ENCODE measurements at places on chromosomes 12 and 14.

DNA sequence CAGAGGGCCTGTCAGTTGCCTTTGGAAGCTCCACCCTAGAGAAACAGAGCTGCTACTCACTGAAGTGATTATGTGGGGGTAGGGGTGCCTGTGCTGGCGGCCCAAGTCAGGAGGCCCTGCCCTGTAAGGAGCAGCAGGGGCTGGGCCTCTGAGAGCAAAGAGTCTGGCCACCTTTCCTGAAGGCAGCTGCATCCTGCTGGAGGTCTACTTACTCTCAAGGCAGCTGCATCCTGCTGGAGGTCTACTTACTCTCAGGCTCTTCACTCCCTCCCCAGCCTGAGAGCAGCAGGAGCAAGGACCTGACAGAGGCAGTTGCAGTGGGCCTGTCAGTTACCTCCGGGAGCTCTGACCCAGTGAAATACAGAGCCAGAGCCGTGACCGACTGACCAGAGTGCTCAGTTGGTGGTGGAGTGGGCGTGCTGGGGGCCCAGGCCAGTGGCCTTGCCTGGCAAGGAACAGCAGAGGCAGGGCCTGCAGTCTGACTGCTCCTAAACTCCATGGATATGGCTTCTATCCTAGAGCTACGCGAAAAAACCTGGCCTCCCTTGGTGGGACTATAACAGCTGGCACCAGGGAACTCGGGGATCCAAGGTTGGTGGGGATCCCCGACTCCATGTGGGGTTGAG is 32.3 kb downstream of the RAD51B start:
- no peak overlapping the region for H3K27ac ChIP-seq
- H3K36me3 ChIP-seq, result no peaks in the 10 kb centered on the region
- no peak overlapping the region for H3K4me3 ChIP-seq
- no peaks in the 10 kb centered on the region for H3K27me3 ChIP-seq
- H3K4me1 ChIP-seq, result no peaks in the 10 kb centered on the region

- no peak overlapping the region for H3K27ac ChIP-seq
- DNase-seq, result peak; percentile 73
- no peaks in the 10 kb centered on the region for H3K36me3 ChIP-seq
- no peaks in the 10 kb centered on the region for H3K27me3 ChIP-seq
- H3K4me1 ChIP-seq, result no peaks in the 10 kb centered on the region
- H3K4me3 ChIP-seq, result no peak overlapping the region
Measured at GRCh38 chr14:52355016-52355431, 40.9 kb downstream of the PTGER2 start.

GRCh38 chr12:116266168-116266601 is 11.3 kb downstream of the MED13L start:
- H3K4me1 ChIP-seq, result peaks cover 79% of the 10 kb centered on the region
- H3K27ac ChIP-seq, result peak overlapping the region; percentile 68
- H3K4me3 ChIP-seq, result no peak overlapping the region
- no peak for DNase-seq

DNA sequence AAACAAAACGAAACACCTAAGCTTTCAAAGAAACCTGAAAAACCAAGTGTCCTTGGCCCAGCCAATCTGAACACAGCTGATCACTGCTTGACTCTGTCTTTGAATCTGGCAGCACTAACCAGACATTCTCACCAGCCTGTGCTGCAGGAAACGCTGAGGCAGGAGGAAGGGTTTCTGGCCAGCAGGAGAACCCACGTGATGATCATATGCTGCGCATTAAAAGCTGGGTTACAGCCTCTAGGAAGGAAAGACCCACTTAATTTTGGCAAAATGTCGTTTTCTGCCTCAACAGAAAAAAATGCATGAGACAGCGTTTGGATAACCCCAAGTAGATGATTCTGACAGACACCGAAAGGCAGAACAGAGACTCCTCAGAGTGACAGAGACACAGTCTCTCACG is 9.8 kb downstream of the APPL2 start:
- H3K27ac ChIP-seq, result no peak overlapping the region
- no peaks in the 10 kb centered on the region for H3K27me3 ChIP-seq
- H3K4me3 ChIP-seq, result no peak overlapping the region
- H3K4me1 ChIP-seq, result no peaks in the 10 kb centered on the region

DNA sequence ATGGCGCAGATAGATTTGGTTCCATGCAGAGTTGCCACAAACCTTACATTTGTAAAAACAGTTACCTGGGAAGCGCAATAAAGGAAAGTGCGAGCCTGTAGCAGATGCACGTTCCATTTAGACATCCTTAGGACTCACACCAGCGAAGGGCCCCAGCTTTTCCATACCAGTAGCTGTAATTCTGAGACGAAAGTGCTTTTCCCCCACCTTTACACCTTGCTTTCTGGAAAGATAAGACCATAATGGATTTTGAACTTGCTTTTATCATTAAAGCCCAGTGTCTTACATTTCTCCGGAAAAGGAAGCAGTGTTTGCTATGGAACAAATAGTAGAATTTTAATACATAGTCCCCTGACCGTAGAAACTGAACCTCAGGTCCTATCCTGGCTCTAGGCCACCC is 616 bp upstream of the CCDC77 start:
- H3K36me3 ChIP-seq, result peaks cover 5% of the 10 kb centered on the region
- H3K27ac ChIP-seq, result peak overlapping the region; percentile 34
- peaks cover 8% of the 10 kb centered on the region for H3K4me1 ChIP-seq
- DNase-seq, result no peak
- no peaks in the 10 kb centered on the region for H3K27me3 ChIP-seq
- peak overlapping the region; percentile 98 for H3K4me3 ChIP-seq

GRCh38 chr14:77593501-77593961 is 22.9 kb downstream of the SPTLC2 start:
- no peaks in the 10 kb centered on the region for H3K27me3 ChIP-seq
- no peak overlapping the region for H3K4me3 ChIP-seq
- no peak for DNase-seq
- H3K4me1 ChIP-seq, result no peaks in the 10 kb centered on the region
- no peak overlapping the region for H3K27ac ChIP-seq

- H3K27ac ChIP-seq, result no peak overlapping the region
- no peak for DNase-seq
- H3K36me3 ChIP-seq, result no peaks in the 10 kb centered on the region
- H3K4me1 ChIP-seq, result peaks cover 10% of the 10 kb centered on the region
Measured at GRCh38 chr14:103512701-103513611, 9.7 kb downstream of the CKB start.

- DNase-seq, result no peak
- no peaks in the 10 kb centered on the region for H3K4me1 ChIP-seq
- H3K36me3 ChIP-seq, result no peaks in the 10 kb centered on the region
- no peaks in the 10 kb centered on the region for H3K27me3 ChIP-seq
- no peak overlapping the region for H3K27ac ChIP-seq
Measured at GRCh38 chr12:15334225-15334624, 11.9 kb downstream of the PTPRO start.

DNA sequence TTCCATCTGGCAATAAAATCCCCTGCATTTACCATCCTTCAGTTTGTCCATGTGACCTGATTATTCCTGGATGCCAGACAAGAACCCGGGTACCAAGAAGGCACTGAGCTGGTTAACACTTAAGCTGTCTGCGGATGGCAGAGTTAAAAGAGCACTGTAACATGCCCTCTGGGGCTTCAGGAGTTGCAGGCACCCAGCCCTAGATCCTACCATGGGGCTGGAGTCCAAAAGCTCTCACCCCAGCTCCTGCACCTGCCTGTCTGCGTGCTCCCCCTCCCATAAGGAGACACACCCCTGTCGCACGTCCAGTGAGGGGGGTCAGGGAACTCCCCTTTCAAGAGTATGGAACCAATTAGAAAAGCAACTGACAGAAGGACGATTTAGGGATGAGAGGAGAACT is 14.6 kb upstream of the FBXO34 start:
- no peaks in the 10 kb centered on the region for H3K4me1 ChIP-seq
- H3K4me3 ChIP-seq, result no peak overlapping the region
- no peaks in the 10 kb centered on the region for H3K27me3 ChIP-seq

DNA sequence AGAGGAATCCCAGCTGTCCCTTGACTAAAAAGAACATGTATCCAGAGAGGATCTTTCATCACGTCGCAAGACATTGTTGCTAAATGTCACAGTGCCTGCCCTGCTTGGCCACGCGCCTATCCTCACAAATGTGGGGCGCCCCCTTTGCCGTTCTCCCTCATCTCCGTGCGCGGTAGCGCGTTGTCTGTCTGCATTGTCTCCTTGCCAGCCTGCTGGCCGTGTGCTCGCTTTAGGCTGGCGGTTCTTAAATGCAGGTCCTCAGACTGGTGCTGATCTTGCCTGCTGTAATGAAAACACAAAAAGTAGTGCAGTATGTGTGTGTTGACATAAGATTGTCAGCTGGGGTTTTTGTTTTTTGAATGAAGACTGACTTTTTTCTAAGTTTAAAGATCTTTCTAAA is 198.2 kb upstream of the RGS6 start:
- no peak for DNase-seq
- H3K4me3 ChIP-seq, result no peak overlapping the region
- H3K27me3 ChIP-seq, result no peaks in the 10 kb centered on the region
- H3K4me1 ChIP-seq, result no peaks in the 10 kb centered on the region
- no peak overlapping the region for H3K27ac ChIP-seq

DNA sequence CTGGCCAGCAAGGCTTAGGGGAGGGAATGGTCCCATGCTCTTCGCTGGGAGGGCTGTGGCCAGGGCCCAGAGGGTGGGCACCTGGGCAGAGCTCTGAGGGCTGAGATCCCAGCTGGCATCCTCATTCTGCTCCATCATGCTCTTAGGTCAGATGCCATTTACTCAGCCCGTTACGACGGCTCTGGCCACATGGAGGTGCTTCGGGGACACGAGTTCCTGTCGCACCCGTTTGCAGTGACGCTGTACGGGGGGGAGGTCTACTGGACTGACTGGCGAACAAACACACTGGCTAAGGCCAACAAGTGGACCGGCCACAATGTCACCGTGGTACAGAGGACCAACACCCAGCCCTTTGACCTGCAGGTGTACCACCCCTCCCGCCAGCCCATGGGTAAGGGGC is 30.8 kb upstream of the LRP1-AS start:
- no peaks in the 10 kb centered on the region for H3K27me3 ChIP-seq
- no peak overlapping the region for H3K4me3 ChIP-seq
- H3K36me3 ChIP-seq, result no peaks in the 10 kb centered on the region
- DNase-seq, result no peak

DNA sequence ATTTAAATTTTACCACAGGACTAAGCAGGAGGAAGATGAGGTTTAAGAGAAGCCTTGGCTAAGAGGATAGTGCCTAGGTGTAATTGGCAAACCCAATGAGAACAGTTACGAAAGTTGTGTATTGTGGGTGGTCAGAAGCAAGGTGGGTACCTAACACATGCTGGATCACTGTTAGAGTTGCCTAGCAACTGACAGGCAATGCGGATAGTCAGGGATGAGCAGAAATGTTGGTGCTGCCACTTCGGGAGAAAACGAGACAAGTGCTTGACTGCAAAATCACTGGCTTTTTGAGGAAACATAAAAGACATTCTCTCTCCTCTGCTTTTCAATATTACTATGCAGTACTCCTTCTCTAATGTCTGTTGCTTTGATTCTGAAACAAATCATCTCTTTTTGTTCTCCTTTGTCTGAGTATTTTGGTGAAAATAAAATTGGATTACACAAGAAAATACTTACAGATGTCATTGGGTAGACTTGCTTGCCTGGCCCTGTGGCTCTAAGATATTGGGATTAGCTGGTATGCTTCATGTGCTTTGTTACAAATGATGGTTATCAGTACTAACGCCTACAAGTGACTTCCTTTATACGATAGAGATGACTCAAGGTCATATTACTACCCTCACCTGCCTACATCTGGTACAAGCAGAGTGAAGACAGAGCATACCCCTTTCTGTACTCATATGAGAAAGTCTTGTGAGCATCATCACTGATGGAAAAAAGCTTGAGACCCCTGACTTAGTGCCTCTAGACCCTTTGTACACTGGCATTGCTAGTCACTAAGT is 48.0 kb downstream of the TDP1 start:
- no peaks in the 10 kb centered on the region for H3K27me3 ChIP-seq
- H3K36me3 ChIP-seq, result no peaks in the 10 kb centered on the region
- no peak overlapping the region for H3K27ac ChIP-seq
- DNase-seq, result no peak
- H3K4me3 ChIP-seq, result no peak overlapping the region

DNA sequence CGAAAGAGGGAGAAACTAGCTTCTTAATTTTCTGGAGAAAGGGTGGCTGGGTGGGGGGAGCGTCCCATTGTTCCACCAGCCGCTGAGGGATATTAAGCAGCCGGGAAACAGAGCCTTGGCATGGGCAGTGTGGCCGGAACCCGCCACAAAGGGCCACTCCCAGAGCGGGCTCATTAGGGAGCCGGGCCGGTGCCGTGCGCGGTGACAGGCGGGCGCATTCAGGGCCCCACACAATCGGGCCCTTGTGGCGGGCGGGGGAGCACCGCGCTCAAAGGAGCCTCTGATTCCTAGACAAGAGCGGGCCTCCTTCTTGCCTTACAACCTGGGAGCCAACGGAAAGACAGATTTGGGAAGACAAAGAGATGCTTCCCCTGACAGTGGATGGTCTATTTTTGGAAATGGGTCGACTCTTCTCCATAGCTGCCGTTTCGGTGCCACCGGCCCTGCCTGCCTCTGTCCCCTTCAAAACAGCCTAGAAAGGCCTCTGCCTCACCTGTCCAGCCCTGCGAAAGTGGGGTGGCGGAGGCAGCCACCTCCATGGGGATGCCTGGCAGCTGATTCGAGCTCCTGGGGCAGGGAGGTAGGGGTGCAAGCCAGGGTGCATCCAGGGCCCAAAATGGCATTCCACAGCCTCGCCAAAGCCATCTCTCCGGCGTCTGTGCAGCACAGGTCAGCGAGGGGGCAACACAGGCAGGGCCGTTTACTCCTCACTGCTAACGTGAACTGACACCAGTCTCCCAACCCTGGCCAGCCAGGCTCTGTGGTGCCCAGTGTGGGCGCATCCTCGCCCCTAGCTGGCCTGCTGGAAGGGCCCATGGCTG is 10.9 kb downstream of the CCDC85C start:
- peaks cover 87% of the 10 kb centered on the region for H3K4me1 ChIP-seq
- no peaks in the 10 kb centered on the region for H3K27me3 ChIP-seq
- H3K36me3 ChIP-seq, result no peaks in the 10 kb centered on the region

DNA sequence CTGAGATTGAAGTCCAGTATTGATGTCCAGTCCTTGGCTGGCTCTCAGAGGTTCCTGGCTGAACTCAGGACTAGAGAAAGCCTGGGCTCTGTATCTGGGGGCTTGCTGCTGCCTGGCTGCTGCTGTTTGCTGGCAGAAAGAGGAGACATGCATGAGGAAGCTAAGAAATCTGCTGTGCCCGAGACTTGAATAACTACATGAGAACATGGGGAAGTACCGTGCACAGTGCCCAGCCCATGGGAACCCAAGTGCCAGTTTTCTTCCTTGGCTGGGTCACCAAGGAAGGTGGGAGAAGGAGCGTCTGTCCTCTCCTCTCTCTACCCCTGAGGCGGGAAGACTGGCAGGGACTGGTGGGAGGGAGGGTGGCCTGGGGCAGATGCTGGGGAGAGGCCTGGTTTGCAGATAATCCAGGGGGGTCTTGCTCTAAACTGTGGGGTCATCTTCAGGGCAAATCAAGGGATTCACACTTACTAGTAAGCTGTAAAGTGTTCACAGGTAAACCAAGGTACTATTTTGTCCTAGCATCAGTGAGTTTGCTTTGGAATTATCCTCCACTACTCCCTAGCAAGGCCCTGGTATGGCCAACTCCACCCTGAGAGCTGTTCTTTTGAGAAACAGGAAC is 13.8 kb upstream of the ZFP36L1 start:
- H3K27ac ChIP-seq, result peak overlapping the region; percentile 23
- no peaks in the 10 kb centered on the region for H3K36me3 ChIP-seq
- DNase-seq, result no peak
- H3K4me1 ChIP-seq, result peaks cover 7% of the 10 kb centered on the region
- no peak overlapping the region for H3K4me3 ChIP-seq

- DNase-seq, result no peak
- peaks cover 3% of the 10 kb centered on the region for H3K4me1 ChIP-seq
- H3K36me3 ChIP-seq, result no peaks in the 10 kb centered on the region
- peaks cover 32% of the 10 kb centered on the region for H3K27me3 ChIP-seq
Measured at GRCh38 chr12:40222247-40222646, 2.5 kb upstream of the LRRK2 start.

- no peaks in the 10 kb centered on the region for H3K36me3 ChIP-seq
- H3K27me3 ChIP-seq, result no peaks in the 10 kb centered on the region
- DNase-seq, result no peak
- no peak overlapping the region for H3K4me3 ChIP-seq
- no peak overlapping the region for H3K27ac ChIP-seq
- no peaks in the 10 kb centered on the region for H3K4me1 ChIP-seq
Measured at GRCh38 chr14:75881994-75882393, 99.8 kb downstream of the TGFB3 start.
